Motor neuron (in vitro differentiated cells): ENCODE measurements at places on chromosomes 13 and 19. TPM values are rescaled to one million over a fixed set of nuclear protein-coding genes. Genes with fewer than 3 reads are reported as not detected.

Gene SYNE4
- total RNA-seq = 0.41 and 0.42 TPM in 2 replicates

DNA sequence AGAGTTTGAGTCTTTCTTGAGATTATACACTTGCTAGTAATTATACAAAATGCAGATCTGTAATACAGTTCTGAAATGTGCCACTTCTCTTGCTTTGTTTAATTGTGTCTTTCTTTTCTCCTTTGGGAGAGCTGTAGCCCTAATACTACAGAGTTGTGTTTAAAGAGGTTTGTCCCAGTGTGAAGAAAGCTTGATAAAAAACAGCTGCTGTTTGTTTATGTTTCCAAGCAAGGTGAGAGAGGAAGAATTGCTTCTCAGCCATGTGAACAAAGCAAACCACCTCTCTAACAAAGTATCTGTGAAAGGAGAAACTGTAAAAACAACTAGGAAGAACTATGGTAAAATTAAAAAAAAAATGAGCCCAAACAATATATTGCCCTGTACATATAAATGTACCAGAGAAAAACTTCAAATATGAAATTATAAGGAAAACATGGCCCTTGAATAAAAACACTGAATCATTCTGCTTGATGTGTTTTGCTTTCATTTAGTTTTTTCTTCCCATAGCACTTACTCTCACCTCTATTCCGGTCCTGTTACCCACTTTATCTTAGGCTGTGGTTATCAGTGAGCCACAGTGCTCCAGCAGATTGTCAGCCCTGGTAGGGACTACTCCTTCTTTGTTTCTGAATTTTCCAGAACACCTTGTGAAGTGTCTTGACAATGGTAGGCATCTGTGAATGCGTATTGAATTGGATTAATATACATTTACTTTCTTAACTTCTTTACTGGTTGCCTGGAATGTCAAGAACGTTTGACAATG, 257.1 kb downstream of the MTUS2 start:
- no peak for ATAC-seq

DNA sequence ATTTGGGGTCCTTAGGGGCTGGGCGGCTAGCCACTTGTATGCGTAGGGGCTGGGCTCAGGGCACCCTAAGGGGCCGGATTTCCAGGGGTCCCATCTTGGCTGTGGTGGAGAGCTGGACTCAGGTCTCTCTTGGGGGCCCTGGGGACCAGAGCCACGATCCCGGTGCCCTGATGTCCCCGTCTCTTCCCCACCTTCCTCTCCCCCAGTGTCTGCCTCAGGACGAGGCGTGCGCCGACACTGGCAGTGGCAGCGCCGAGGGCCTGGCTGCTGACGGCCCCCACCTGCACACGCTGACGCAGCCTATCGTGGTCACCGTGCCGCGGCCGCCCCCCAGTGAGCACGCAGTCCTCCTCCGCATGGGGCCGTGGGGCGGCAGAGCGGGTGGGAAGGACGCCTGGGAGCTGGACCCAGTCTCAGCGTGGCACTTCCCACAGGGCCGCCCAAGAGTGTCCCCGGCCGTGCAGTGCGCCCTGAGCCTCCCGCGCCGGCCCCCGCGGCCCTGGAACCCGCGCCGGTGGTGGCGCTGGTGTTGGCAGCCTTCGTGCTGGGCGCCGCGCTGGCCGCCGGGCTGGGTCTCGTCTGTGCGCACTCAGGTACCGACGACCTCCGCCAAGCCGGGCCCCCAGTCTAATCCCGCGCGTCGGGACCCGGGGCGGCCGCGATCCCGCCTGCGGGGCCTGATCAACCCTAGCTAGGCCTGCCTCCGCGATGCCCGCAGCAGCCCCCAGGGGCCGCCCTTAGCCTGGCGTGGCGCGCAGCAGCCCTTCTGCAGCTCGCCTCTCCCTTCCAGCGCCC, 2.7 kb upstream of the SNAPC2 start:
- ATAC-seq = peak; percentile 13

GRCh38 chr13:43669101-43669500, 117.7 kb downstream of the ENOX1 start:
- no peak for ATAC-seq

DNA sequence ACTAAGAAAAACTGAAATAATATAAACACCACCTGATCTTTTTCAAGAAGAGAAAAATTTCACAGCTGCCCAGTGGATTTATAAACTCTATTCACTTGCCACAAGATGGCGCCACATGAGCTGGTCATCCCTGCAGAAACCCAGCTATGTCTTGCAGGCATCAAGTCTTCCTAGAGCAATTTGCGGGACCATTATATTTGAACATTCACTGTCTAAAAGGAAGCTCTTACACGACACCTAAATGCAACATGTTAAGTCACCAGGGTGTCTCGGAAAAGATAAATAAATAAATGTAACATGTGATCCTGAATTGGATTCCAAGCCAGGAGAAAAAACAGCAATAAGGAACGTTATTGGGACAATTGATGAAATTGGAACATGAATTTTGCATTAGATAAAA, 20.3 kb upstream of the AKT2 start:
- peak; percentile 77 for ATAC-seq

DNA sequence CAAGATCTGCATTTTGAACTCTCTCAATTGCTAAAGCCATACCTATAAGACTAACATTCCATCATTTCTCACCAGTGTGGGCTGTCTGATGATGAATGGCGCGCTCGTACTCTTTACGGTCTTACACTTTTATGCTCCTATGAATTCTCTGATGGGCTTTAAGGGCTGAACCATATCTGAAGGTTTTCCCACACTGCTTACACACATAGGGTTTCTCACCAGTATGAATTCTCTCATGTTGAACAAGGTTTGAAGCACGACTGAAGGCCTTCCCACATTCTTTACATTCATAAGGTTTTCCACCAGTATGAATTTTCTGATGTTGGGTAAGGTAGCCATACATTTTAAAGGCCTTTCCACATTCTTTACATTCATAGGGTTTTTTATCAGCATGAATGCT, 18.8 kb upstream of the ZNF607 start:
- ATAC-seq = no peak

DNA sequence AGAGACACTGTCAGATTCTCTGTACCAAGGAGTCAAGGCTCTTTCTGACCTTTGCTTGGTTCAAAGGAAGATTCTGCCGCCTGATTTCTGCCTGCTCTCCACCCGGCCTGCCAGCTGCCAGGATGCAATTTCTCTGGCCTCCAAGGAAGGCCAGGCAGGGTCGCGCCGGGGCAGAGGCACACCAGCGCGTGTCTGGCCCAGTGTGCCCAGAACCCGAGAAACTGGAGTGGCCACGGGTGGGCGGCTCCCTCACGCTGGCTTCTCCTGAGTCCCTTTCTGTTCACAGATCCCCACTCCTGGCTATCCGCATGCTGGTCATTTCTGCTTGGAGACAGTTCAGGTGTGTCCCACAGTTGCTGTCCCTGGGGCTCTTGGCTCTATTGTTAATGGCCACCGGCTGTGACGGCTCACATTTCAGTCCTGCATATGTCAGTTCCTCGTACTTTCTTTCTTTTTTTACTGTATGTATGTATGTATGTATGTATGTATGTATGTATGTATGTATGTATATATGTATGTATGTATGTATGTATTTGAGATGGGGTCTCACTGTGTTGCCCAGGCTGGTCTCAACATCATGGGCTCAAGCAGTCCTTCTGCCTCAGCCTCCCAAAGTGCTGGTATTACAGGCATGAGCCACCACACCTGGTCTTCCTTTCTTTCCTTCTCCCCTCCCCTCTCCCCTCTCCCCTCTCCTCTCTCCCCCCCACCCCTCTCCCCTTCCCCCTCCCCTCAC, 16.9 kb downstream of the TMPRSS9 start:
- ATAC-seq = no peak

DNA sequence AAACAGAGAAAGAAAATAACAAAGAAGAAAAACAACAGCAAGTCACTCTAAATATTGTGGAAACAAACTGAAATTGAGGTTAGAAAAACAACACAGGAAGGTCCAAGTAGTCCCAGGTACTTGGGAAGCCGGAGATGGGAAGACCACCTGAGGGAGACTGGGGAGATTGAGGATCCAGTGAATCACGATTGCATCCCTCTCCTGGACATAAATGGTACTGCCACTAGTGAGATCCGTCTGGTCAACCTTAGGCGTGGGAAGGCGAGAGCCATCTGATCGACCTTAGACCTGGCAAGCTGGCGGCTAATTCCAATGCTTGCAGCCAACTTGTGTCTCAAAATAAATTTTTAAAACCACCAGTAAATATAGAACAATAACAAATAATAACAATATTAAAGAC, 81.9 kb downstream of the ZNF726 start:
- ATAC-seq = no peak

Gene PSG3
- total RNA-seq = 0.21 TPM in 1 of 2 replicates, not detected in the other

- no peak for ATAC-seq
Measured at GRCh38 chr13:59413126-59413525, 750.6 kb downstream of the DIAPH3 start.

Gene HRC
- total RNA-seq = 29.8 and 31.0 TPM in 2 replicates

- ATAC-seq = no peak
Measured at GRCh38 chr19:610071-610800, 20.6 kb downstream of the HCN2 start.

GRCh38 chr19:53792721-53793433, 31.2 kb downstream of the NLRP12 start:
- ATAC-seq = peak; percentile 100

Gene PEX11G
- 1.9 and 2.7 TPM in 2 replicates for total RNA-seq

Gene ZNF556
- total RNA-seq = 0.05 and 0.10 TPM in 2 replicates

DNA sequence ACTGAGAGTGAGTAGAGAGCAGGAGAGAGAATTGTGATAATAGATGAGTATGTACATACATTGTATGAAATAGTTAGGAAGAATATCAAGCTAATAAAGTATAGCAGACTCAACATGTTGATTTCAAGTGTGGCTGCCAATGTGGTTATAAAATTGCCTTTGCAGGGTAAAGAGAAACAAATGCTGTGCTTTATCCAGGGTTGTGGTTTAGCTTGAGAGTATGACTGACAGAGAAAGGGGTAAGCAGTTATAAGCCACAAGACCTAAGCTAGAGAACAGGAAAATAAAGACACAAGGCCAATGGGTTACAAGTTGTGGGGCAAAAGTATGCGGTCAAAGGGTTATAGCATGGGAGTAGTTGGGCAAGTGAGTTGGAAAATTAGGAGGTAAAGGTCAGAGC, 1217.5 kb downstream of the DIAPH3 start:
- no peak for ATAC-seq

DNA sequence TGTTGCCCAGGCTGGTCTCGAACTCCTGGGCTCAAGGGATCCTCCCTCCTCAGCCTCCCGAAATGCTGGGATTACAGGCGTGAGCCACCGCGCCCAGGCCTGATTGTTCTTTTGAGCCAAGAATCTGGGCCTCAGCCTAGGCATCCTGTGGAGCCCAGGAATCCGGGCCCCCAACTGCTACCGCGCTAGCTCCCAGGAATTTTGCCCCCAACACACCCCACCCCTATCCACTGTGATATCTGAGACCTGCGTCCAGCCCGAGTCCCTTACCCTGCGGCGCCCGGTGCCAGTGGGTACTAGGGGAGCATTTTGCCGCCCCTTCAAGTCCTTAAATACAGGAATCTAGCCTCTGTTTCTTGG, 838 bp upstream of the MYADM start:
- no peak for ATAC-seq

DNA sequence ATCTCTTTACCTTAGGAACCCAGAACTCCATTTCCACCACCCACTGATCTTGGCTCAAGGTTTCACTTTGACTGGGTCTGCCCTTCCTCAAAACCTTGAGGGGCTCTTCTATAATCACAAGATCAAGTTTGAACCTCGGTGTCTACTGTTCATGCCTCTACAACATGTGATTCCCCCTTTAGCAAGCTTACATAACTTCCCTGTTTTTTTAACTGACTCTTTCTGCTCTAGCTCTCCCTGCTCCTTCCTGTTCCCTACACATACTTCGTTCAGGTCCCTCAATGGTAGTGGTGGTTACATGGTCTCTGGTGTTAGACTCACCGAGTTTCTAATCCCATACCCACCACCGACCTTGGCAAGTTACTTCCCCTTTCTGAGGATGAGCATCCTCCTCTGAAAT, 26.7 kb downstream of the CEACAM8 start:
- ATAC-seq = no peak

GRCh38 chr19:33781996-33782395, 14.7 kb upstream of the KCTD15 start:
- ATAC-seq = no peak

Gene TTC9B
- total RNA-seq = 16.4 and 20.9 TPM in 2 replicates

Gene OR10H1
- not detected in 2 replicates for total RNA-seq

GRCh38 chr19:55119053-55119452, 1.6 kb upstream of the PPP1R12C start:
- ATAC-seq = no peak

- no peak for ATAC-seq
Measured at GRCh38 chr19:11485245-11485837, 4.5 kb upstream of the ELAVL3 start.

DNA sequence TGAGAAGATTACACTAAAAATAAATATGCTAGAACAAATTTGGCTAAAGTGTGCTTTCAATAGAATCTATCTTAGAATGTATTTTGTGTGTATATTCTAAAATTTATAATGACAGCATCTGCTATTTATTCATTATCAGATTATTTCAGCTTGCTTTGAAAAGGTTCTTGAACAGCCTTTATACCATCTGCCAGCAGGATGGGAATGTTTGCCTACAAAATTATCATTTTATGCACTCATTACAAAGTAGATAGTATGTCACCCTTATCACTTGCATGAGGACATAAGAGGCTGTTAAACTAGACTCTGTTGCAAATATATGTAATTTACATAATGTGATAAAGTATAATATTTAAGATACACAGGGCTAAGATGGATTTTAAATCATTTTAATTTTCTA, 1286.9 kb upstream of the PCDH20 start:
- ATAC-seq = peak; percentile 77

DNA sequence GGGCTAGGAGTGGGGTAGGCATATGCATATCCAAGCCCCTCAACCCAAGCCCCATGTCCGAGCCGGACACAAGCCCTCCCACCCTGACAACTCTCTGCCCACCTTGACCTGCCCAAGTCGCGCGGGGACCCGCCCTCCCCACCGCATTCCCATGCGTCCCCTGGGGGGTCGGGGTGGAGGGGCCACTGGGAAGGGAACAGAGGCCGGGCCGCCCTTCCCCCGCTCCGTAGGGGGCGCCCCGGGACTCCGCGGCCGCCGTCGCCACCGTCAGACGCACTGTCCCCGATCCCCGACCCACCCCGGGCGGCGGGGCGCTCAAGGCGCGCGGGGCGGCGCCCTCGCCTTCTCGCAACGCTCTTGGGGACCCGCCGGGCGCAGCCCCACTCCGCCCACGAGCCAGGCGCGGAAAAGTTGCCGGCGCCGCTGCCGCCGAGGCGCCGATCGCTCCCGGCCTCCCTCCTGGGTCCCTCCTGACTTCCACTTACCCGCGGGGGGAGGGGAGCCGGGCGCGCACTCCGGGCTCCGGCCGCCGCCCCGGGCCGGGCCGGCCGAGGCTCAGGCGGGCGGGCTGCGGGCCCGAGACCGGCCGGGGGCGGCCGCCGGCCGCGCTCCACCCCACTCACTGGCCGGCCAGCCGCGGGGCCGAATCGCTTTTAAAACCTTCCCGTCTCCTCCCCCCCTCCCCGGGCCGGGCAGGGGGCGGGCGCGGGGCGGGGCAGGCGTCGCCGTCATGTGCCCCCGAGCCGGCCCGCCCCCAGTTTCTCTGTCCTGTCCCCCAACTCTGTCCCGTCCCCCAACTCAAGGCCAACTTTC, 34.4 kb upstream of the NANOS3 start:
- ATAC-seq = peak; percentile 14

GRCh38 chr19:15508035-15508710, at the start of gene CYP4F22:
Gene CYP4F22, plus strand, starts transcription at chr19:15508525. Its CDS starts 16,812 bp downstream, at chr19:15525337.
- no peak for ATAC-seq
